ENCODE measurements at places on chromosomes 7 and 10. TPM values are rescaled to one million over a fixed set of nuclear protein-coding genes. Genes with fewer than 3 reads are reported as not detected.

GRCh38 chr10:124647421-124648130 lies 96.6 kb downstream of the FAM53B start:
- peak; percentile 74 for DNase-seq

DNA sequence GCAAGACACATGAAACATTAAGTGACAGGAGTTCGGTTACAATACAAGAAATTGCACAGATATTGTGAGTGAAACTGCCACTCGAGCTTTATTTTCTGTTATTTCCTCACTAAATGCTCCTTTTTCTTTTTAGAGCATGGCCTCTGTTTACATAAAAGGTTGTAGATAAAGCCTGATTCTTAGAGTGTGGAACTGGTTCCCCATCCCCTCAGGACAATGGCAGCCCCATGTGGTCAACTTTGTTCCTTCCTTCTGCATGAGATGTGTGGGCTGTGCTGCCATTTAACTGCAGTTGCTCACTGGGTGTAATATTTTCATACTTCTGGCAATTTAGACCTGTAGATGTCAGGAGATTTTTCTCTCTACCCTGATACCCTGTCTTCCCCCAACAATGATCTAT lies 70.2 kb downstream of the LRGUK start:
- DNase-seq = no peak

Gene SH2B2
- 10.3 TPM for total RNA-seq

Gene GALNT17
- 48.4 TPM for total RNA-seq

- peak; percentile 87 for DNase-seq
These were observed 191.5 kb downstream of the PHTF2 start for GRCh38 chr7:77989981-77990566.
